Fibroblast of mammary gland (primary cell): ENCODE measurements at places on chromosomes 7 and 10.

DNA sequence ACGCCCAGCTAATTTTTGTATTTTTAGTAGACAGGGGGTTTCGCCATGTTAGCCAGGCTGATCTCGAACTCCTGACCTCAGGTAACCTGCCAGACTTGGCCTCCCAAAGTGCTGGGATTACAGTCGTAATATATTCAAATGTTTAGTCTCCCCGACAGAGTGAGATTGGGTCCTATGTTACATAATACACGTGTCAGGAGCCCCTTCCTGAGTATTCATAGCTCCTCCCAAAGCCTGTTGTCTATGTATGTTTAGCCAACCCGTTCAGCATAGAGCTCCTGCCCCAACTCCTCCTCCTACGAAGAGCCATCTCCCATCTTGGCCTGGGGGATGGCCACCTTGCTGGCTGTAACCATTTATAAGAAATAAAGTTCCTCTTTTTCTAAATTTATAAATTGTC lies 2.7 kb upstream of the PPP2R2D start:
- no peak for DNase-seq

GRCh38 chr10:58593008-58593407 lies 80.3 kb downstream of the BICC1 start:
- no peak for DNase-seq

- DNase-seq = no peak
These were observed 570.2 kb downstream of the PTPRN2 start for GRCh38 chr7:158017111-158018097.

GRCh38 chr7:121608785-121609184 lies 212.7 kb upstream of the FAM3C start:
- DNase-seq = no peak

DNA sequence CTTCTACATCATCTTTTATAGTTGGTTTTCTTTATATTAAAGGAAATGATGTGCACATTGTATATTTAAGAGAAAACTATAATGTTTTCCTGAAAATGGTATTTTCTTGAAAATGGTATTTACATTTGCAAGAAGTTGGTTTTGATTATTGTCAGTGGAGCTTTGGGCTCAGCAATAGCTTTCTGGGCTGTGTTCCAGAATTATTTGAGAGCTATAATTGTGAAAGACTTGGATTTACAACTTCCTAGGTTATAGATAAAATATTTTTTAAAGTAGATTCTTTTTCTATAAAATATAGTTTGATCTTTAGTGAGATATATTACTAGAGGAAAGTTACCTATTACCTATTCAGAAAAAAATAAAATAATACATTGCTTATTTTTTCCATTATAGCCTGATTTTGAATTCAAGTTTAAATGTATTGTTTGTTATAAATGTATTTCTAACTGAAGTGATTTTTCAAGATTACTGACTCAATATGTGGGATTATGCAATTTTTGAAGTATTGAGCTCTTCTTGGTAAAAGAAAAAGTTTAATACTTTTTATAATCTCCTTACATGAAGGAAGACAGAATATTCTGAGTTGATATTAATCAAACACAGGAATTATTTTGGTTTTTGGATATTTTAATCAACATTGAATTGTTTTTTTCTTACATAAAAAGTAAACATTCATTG lies 20.2 kb downstream of the GNAI1 start:
- peak; percentile 73 for DNase-seq

DNA sequence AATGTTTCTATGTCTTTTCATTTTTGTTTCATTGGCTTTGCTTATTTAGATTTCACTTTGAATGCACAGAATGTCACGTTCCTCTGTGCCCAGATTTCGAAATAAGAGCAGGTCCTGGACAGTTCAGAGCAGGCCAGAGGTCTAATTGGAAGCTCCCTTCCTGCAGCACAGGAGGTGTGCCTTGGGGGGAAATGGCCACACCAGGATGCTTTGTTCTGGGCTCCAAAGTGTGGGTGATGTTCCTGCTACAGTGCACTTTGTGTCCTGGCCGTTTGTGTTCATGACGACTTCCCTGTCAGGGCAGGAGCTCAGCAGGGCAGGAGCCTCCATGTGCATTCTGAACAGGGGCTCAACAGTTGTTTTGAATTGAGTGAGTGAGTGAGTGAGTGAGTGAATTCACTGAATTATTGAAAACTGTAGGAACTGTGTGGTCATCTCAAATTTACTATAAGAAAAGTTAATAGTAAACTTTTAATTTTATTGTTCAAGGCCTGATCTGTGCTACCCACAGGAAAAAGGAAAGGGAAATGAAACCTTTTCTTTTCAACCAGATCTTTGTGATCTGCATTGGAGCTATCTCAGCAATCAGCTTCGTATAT lies 109.5 kb upstream of the GJD4 start:
- peak; percentile 14 for DNase-seq

GRCh38 chr10:71555087-71555723 lies 158.5 kb downstream of the CDH23 start:
- DNase-seq = no peak

DNA sequence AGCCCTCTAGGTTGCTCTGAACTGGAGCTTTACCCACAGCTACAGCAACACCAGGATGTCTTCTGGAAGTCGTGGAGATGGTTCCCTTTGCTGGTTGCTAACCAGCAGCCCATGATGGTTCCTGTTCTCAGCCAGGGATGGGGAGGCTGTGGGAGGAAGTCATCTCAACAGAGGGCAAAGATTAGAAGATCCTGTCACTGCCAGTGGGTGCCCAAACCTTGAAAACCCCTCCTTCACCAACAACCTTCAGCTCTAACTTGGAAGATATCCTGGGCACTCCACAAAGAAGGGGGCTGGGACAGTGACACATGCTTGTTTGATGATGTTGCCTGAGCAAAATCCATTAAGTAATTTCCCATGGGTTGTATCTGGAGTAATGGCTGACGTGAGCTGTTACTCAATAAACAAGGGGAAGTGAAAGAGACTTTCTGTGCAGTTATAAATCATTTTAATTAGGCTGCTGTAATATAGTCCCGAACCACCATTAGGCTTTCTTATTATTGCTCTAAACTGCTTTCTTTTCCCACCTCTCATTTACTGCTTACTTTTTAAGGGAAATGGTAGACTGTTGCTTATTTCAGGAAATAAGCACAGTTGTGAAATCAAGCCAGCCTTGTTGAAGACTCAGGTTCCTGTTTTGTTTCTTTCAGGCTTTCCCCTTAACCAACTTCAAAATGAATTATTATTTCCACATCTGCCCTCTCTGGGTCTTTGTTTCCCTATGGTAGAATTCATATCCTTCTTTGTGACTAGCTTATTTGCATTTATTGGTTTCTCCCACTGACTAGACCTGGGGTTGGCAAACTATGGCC lies 124.8 kb downstream of the PPP1R17 start:
- peak; percentile 79 for DNase-seq

- no peak for DNase-seq
These were observed 15.3 kb downstream of the HNRNPA2B1 start for GRCh38 chr7:26185131-26185843.

DNA sequence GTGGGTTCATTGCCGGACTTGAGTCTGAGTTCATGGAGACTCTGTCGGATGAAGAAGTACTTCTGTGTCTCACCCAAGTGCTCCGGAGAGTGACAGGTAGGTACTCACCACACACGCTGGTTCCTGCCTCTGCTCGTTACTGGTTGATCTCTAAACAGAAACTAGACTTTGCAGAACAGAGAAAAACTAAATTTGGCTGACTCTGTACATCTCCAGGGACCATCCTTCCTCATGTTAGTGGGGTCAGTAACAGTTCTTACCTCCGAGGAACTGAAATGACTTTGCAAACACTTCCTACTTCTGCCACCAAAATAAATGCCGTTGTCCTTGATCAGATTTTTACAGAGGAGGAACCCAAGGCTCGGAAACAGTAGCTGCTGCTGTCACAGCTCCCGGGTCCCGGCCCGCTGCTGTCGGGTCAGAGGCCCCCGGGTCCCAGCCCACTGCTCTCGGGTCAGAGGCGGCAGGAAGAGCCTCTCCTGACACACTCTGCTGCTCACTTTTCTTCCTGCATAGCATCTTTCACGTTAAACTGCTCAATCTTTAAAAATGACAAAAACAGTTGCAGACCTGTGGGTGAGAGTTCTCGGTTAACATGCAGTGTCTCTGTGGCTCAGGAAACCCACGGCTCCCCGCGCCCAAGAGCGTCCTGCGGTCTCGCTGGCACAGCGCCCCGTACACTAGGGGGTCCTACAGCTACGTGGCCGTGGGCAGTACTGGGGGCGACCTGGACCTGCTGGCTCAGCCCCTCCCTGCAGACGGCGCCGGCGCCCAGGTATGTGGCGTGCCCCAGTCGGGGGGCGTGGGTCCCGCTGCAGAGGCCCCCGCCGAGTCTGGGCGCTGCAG lies 4.8 kb upstream of the MTG1 start:
- DNase-seq = no peak

GRCh38 chr10:12045596-12045995 lies 3.0 kb upstream of the UPF2 start:
- no peak for DNase-seq

DNA sequence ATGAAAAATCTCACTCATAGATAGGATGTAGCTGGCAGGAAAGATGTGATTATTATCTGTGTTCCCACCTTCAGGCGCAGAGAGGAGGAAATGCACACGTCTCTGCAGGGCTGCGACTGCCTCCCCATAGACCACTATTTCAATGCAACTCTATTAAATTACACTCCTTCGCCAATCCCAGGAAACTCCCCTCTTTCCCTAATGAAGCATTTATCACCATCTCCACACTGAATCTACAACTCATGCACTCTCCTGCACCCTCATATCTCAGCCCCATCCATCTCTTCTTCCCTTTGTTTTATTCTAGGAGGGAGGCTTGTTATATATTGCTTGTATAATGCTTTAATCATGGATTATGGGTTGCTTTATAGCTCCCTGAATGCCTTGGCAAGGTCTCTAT lies 101.8 kb upstream of the RELN start:
- DNase-seq = no peak

DNA sequence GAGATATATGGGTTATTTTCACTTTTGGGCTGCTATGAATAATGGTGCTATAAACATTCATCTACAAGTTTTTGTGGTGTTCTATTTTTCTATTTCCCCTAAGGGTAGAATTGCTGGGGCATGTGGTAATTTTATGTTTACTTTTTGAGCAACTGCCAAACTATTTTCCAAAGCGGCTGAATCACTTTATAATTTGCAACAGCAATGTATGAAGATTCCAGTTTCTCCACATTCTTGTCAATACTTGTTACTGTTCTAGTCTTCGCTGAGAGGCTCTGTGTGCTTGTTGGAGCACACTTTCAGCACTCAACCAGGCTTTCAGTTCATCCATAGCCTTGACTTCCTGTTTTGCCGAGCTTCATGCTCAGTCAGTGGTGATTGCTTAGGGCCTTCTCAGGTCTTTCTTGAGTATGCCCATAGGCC lies 39.0 kb downstream of the ADK start:
- DNase-seq = peak; percentile 95

DNA sequence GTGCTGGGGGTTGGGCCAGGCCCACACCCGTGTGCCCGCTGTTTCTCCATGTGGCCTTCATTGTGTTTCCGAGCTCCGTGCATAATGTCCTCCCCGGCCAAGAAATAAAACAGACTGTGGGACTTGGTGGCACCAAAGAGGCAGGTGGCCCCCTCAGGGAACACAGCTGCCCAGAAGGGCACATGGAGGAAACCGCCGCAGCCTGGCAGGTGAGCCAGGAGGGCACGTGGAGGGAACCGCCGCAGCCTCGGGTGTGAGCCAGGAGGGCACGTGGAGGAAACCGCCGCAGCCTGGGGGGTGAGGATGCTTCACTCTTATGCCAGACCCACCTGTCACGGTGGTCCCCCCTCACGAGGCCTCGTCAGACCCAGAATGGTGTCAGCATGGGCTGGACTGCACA lies 288.7 kb downstream of the WDR37 start:
- no peak for DNase-seq

DNA sequence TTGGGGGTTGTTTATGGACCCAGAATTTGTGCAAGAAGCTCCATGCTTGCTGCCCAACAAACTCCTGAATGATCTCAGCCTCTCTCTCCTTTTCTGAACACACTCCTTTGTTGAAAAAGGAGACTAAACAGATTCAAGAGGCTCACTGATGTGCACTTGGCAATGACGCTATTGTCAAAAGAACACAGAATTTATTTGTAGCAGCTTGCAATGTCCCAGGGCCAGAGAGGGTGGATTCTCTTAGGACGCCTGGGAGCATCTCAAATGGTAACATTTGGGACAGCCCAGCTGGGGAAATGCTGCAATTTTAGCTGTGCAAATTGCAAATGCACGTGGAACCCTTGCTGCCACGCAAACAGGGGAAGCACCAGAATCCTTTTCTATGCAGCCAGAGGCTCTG lies 79.9 kb downstream of the GPR26 start:
- DNase-seq = no peak

DNA sequence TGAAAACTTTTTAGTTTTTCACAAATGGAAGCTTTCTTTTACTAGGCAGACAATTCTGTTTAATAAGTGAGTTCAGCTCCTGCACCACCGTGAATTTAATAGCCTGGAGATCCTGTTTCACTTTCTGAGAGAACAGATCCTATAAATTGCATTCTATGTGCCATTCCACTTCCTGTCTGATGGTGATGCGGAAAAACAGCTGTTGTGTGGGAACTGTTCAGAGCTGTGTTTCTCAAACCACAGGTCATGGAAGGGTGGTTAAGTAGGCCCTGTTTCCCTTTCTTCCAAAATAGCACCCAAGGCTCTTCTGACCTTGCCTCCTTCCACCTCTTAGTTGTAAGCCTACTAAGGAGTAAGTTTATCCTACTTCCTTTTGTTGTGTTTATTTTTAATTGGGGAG lies 97.2 kb upstream of the DKK1 start:
- DNase-seq = peak; percentile 71

GRCh38 chr7:157323401-157323800 lies 13.4 kb upstream of the DNAJB6 start:
- no peak for DNase-seq

GRCh38 chr10:95783741-95784140 lies 27.8 kb downstream of the ENTPD1 start:
- no peak for DNase-seq

DNA sequence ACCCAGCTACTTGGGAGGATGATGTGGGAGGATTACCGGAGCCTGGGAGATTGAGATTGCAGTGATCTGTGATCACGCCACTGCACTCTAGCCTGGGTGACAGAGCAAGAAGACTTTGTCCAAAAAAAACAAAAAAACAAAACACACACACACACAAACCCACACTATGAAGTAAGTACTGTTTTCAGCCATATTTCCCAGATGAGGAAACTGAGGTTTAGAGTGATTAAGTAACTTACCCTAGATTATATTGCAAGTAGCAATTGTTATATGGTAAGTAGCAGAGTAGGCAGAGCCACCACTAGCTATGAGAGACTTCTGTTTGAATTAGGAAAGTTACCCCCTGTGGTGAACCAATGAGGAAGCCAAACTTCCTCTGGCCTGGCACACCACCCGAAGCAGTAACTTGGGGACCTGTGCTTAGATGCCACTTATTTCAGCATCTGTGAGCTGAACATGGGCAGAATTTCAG lies 61.9 kb downstream of the MCU start:
- DNase-seq = no peak

DNA sequence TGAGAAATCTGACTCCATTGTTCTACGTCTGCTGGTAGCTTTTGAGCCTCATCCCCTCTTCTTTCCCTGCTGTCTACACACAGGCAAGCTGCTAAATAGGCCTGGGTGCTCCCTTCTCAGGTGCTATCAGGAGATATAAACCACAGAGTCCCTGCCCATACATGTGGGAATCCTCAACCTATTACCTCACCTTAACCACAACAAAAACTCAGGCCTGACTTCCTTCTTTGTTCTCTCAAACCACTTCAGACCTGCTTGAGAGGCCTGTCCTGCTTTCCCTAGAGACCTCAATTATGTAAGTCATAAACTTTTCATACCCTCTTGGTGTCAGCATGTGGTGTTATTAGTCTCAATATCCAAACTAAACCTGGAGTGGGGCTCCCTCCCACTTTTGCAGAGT lies 75.0 kb upstream of the MAGI2 start:
- DNase-seq = no peak

- DNase-seq = no peak
These were observed 6.1 kb upstream of the DEPP1 start for GRCh38 chr10:44984671-44985101.
